ENCODE measurements at places on chromosomes 1 and 21.

GRCh38 chr21:45408801-45409261 is 3.9 kb downstream of the COL18A1 start:
- DNase-seq = no peak

DNA sequence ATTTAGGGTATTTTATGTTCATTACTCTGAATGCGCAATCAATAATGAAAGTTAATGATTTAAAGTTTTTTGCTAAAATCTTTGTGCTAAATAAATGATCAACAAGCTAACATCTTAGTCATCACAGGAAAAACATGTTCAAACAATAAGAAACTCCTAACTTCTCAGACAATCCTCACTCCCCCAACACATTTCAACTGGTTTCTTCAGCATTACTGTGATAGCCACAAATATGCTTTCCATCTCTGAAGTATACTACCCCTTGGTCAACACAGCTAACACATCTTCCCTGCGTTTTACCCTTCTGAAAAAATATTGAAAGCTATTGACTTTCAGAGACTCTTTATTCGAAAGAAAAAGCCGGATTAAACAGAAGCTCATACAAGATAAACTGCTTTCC is 85.8 kb downstream of the ZNF644 start:
- no peak for DNase-seq

DNA sequence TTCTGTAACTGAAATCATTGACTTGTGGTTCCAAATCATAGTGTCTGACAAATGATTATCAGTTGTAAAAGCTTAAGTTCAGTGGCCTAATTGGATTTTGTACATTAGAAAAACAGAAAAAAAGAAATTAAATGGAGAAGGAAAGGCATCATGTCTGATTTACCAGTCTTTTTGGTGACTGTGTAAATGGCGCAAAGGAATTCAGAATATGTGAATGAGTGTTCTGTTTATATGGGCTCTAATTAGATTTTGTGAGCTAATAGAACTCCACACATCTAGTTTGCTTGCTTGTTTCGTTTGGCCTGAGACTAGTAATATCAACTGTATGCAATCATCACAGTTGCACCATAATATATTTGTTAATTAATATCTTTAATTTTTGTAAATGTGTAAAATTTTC is 151.7 kb downstream of the PLA2G4A start:
- DNase-seq = no peak

GRCh38 chr1:248792342-248792741 is 33.4 kb downstream of the SH3BP5L start:
- no peak for DNase-seq

DNA sequence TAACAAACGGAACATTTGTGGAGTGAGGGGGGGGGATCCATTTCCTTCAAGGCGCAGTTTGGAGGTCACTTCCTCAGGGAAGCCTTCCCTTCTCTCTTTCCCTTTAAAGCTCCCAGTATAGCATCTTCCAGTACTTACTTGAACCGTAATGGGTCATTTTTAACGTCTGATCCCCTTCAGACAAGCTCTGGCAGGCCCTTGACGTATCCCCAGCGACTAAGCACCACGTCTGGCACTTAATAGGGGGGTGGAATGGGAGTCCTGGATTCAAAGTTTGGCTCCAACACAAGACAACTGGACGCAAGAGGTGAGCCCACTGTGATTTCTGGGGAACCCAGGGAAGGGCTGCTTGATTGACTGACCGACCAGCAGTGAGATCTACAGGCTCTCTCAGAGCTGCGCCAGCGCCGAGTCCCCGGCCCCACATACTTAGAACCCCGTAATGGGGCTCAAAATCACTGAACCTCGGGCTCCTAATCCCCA is 441 bp downstream of the YARS1 start:
- no peak for DNase-seq

DNA sequence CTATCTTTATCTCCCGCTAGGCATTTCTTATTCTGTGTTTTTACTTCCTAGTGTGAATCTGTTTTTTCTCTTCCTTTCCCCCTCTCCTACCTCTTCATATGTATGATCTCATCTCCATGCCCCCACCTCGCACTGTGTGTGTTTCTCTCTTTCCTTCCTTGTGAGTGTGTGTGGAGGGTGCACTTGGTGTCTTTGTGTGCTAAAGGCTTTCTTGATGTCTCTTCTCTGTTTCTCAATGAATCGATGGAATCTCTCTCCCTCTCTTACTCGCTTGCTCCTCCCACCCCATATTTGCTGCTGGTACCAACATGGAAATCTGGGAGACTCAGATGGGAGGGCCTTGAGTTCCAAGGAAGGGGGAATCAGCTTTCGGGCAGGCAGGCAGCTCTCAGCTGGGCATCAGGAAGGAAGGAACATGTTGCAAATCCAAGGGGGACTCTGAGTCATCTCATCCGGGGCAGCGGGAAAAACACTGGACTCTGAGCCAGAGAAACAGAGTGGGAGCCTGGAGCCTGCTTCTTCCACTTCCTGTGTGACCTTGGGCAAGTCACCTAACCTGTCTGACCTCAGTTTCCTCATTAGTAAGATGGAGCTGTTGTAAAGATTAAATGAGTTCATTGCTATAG is 147.5 kb downstream of the PTPRU start:
- DNase-seq = no peak

DNA sequence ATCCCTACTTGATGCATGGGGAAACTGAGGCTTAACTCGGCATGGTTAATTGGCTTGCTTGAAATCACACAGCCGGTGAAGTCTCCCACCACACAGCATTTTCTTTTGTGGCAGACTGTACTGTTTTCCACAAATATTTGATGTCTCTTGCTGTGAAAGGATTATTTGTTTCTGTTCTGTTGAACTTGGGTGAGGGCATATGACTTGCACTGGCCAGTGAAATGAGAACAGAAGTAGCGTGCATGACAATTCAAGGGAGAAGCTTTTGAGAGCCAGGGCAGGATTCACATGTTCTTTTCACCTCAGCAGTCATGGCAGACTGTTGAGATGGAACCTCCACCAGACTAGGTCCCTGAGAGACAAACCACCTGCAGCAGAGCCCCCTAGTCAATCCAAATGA is 11.7 kb upstream of the AK2 start:
- no peak for DNase-seq

DNA sequence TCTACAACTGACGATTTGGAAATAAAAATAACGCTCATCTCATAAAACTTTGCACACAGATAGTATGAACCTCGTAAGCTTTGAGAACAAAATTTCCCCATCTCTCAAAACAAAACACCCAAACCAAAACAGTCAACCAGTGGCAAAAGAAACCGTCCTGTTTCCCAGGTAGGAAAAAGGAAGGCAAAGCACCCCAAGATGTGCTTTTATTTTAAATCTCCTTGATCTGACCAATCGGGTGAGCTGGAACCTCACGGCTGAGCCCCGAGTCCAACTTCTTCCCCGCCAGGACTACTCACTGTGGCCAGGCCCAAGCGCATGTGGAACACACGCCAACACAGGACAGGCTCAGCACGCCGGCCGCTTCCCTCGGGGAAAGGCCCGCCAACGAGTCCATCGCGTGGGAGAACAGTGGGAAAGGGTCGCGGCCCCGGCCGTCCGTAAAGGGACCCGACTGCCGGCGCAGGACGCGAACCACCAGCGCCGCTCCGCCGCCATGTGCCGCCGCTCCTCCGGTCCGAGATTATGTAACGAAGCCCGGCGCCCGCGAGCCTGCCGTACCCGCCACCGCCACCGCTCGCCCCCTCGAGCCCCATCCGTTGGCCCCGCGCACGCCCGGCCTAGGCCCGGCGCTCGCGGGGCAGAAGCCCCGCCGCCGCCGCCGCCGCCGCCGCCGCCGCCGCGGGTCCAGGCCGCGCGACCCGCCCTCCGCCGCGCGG is 759 bp downstream of the AHCTF1 start:
- peak; percentile 6 for DNase-seq

DNA sequence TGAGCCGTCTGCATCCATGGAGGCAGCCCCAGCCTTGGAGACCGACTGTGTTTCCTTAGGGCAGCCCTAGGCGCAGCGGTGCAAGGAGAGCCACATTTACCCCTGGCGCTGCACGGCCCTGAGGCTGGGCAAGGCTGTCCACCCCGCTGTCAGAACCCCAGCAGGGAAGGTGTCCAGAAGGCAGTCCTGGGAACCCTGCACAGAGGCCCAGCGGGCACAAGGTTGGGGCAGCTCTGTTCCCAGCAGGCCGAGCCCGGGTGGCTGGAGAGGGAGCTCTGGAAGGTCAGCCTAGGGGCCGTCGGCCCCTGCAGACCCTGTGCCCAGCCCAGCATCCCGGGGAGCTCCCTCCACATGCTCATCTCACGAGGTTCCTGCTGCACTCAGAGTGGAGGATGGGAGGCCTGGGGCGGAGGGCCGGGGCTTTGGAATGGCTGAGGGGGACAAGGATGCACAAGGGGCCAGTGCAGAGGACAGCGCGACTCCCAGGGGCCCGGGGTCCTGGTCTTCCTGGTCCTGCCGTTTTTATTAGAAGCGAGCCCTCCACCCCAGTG is 19.9 kb upstream of the SAMD11 start:
- DNase-seq = no peak

DNA sequence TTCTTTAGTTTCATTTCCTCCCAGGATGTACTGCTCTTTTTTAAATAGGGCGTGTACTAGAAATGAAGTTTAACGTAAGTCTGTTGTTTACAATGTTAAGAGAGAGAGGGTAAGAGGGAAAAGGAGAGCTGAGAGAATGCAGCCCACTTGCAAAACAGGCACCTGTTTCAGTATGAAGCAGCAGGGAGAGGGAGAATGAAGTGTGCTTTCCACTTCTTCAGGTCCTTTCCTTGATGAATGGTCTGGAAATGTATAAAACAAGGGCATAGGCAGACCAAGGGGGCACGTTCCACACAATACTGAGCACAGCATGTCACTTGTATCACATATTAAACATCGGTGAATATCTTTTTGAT is 2.0 kb downstream of the KCNA3 start:
- no peak for DNase-seq

DNA sequence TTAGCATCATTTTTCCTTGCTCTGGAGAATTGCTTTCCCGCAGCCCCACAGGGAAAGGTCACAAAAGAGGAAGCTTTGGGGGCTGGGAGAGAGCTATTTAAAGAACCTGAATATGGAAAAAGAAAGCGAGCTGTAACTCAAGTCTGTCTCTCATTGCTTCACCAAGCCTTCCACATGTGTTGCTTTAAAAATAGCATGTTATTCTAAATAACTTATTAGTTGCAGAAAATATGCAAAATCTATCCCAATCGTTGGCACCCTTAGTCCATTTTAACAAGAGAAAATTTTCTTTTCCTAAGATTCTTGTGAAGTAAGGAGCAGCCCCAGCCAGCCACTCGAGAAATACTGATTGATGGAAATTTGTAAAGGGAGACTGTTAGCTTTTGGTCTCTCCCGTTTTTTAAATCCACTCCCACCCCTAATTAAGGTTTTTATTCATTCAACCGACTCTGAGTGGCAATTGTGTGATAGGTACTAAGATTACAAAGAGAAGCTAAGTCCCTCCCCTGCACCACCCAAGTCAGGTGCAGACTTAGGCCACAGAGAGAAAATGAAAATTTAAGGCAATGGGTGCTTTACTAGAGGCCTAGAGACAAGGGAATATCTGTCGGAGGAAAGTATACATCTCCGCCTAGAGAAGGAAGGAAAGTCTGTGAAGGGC is 802 bp downstream of the CYP4X1 start:
- no peak for DNase-seq

GRCh38 chr1:178609015-178609414 is 96.1 kb downstream of the TEX35 start:
- no peak for DNase-seq

- DNase-seq = peak; percentile 59
Measured at GRCh38 chr1:23019863-23020625, 776 bp downstream of the KDM1A start.

DNA sequence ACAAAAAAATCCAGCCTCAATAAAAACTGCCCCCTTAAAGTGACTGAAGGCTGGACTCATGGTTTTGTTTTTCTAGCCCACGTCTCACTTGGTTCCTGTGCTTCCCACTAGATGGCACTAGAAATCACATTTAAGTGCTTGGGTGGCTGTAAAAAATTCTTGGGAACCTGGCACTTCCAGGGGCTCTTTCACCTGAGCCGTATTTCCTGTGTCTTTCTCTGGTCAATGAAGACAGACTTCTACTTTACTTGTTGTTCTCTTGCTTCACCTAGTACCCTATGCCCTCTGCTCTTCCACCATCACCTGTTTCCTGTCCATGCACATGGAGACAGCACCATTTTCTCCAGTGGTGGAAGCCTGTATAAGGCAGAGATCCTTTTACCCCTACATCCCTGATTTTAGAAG is 20.0 kb downstream of the METTL13 start:
- DNase-seq = peak; percentile 66

GRCh38 chr1:169102567-169102966 is 3.9 kb upstream of the ATP1B1 start:
- DNase-seq = no peak

DNA sequence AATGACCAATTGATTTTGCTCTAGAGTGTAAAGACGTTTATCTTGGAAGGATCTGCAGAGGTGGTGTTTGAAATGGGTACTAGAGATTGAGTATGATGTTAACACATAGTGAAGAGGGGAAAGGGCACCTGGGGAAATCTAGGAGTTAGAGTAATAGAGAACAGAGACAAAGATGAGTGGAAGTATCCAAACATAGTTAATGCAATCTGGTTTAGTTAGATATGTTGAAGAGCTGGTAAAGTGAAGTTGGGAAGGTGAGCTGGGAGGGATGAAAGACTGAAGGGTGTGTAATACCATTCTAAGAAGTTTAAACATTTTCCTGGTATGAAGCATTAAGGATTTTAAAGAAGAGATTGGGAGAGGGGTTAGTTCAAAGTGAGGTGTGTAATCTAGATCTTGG is 11.0 kb downstream of the XPR1 start:
- DNase-seq = no peak

GRCh38 chr1:179137617-179138255 is 55.9 kb downstream of the TOR3A start:
- no peak for DNase-seq

GRCh38 chr1:151494741-151495281 is 16.4 kb upstream of the CGN start:
- DNase-seq = no peak

DNA sequence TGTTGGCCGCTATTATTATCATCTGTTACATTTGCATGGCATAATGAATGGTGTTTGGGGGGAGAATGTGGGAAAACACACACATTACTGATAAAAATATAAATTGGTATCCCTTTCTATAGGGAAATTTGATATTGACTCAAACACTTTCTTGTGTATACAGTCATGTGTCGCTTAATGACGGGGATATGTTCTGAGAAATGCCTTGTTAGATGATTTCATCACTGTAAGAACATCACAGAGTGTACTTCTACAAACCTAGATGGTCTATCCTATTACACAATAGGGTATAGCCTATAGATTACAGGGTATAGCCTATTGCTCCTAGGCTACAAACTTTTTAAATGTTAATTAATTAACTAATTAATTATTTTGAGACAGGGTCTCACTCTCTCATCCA is 67.2 kb upstream of the B3GALNT2 start:
- DNase-seq = no peak
